ENCODE measurements at places on chromosomes 12 and 14.

- no peaks in the 10 kb centered on the region for H3K4me1 ChIP-seq
- H3K27me3 ChIP-seq = peaks cover 10% of the 10 kb centered on the region
- no peak for DNase-seq
- H3K27ac ChIP-seq = no peak overlapping the region
Observed at GRCh38 chr12:64946132-64946829, 121.8 kb downstream of the TBC1D30 start.

DNA sequence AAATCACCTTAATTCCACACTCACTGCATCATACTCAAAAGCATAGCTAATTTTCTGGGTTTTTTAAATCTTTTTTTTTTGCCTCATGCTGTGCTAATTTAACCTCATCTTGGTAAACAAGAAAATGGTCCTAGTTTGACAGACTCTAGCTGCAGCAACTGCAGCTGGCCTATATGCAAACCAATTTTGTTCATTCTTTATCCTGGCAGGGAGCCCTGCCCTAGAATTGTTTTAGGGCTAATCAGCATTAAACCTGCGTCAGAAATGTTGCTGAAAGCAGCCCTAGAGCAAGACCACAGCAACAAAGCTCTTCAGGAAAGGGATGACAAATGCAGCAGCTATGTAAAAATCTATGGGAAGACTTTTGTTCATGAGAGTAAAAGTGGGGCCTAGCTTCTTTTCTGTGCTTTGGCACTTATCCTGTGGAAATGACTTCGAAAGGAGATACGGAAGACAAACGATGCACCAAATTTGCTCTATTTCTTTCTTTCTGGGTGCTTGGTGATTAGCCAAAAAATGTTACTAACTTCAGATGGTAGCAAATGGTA, 72.2 kb downstream of the DENND5B start:
- no peak for DNase-seq
- H3K27ac ChIP-seq = no peak overlapping the region
- H3K27me3 ChIP-seq = no peaks in the 10 kb centered on the region
- no peaks in the 10 kb centered on the region for H3K36me3 ChIP-seq

- no peaks in the 10 kb centered on the region for H3K36me3 ChIP-seq
- no peak overlapping the region for H3K4me3 ChIP-seq
- peaks cover 1% of the 10 kb centered on the region for H3K27me3 ChIP-seq
Observed at GRCh38 chr12:58206876-58207275, 265.5 kb downstream of the ATP23 start.

GRCh38 chr14:79475887-79476532, 735.3 kb downstream of the DIO2 start:
- H3K4me3 ChIP-seq = no peak overlapping the region
- no peak for DNase-seq
- no peaks in the 10 kb centered on the region for H3K4me1 ChIP-seq
- no peak overlapping the region for H3K27ac ChIP-seq
- no peaks in the 10 kb centered on the region for H3K27me3 ChIP-seq

- no peak overlapping the region for H3K4me3 ChIP-seq
- no peak overlapping the region for H3K27ac ChIP-seq
- no peaks in the 10 kb centered on the region for H3K36me3 ChIP-seq
Observed at GRCh38 chr12:95908573-95908972, 33.8 kb downstream of the CCDC38 start.

DNA sequence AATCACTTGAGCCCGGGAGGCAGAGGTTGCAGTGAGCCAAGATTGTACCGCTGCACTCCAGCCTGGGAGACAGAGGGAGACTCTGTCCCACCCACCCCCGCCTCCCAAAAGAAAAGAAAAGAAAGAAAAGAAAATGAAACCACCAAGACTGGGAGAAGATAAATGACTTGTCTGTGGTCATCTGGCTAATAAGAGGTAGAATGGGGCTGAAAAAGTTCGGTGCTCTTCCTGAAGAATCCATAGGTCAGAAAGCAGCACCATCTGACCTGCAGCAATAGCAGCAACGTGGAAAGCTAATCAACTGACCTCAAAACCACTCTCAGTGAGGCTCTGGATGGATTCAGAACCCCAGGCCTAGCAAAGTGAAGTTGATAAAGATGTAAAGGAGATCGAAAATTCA, 25.2 kb downstream of the SSH1 start:
- H3K27ac ChIP-seq = no peak overlapping the region
- H3K36me3 ChIP-seq = peaks cover 5% of the 10 kb centered on the region
- peaks cover 7% of the 10 kb centered on the region for H3K4me1 ChIP-seq
- DNase-seq = no peak

DNA sequence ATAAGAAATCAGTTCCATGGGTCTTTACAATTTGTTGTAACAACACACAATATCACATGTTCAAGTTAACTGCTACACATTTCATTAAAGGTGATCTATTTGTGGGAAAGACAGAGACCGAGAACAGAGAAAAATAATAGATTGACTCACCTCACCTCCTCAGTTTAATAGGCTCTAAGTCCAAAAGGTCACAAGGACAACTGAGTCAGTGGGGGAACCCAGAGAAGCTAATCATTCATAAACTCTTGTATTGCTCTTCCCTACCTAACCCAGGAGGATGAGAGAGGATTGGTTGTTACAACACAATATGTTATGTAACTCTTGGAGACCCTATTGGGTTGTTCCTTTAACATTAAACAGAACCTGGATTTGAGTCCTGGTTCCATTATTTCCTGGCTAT, 72.2 kb upstream of the CRY1 start:
- DNase-seq = no peak
- no peaks in the 10 kb centered on the region for H3K4me1 ChIP-seq
- H3K27me3 ChIP-seq = peaks cover 7% of the 10 kb centered on the region
- no peak overlapping the region for H3K4me3 ChIP-seq
- H3K36me3 ChIP-seq = no peaks in the 10 kb centered on the region
- no peak overlapping the region for H3K27ac ChIP-seq

- H3K4me1 ChIP-seq = peaks cover 17% of the 10 kb centered on the region
- H3K4me3 ChIP-seq = no peak overlapping the region
- peaks cover 1% of the 10 kb centered on the region for H3K36me3 ChIP-seq
- no peaks in the 10 kb centered on the region for H3K27me3 ChIP-seq
- no peak for DNase-seq
Observed at GRCh38 chr12:32031109-32031508, 71.9 kb downstream of the RESF1 start.

- no peak overlapping the region for H3K27ac ChIP-seq
- peaks cover 56% of the 10 kb centered on the region for H3K27me3 ChIP-seq
- H3K4me3 ChIP-seq = no peak overlapping the region
Observed at GRCh38 chr12:26116829-26117715, 7.8 kb downstream of the BHLHE41 start.

- no peaks in the 10 kb centered on the region for H3K36me3 ChIP-seq
- no peak for DNase-seq
- H3K4me3 ChIP-seq = no peak overlapping the region
- no peaks in the 10 kb centered on the region for H3K27me3 ChIP-seq
- H3K27ac ChIP-seq = no peak overlapping the region
Observed at GRCh38 chr12:77590306-77590705, 240.4 kb upstream of the NAV3 start.

GRCh38 chr14:71339650-71340415, 432.6 kb downstream of the PCNX1 start:
- no peak overlapping the region for H3K27ac ChIP-seq
- peaks cover 3% of the 10 kb centered on the region for H3K4me1 ChIP-seq
- peaks cover 15% of the 10 kb centered on the region for H3K36me3 ChIP-seq
- DNase-seq = no peak
- no peaks in the 10 kb centered on the region for H3K27me3 ChIP-seq
- no peak overlapping the region for H3K4me3 ChIP-seq

- H3K36me3 ChIP-seq = peaks cover 12% of the 10 kb centered on the region
- H3K27me3 ChIP-seq = no peaks in the 10 kb centered on the region
- H3K27ac ChIP-seq = no peak overlapping the region
- no peak overlapping the region for H3K4me3 ChIP-seq
- H3K4me1 ChIP-seq = peaks cover 7% of the 10 kb centered on the region
Observed at GRCh38 chr12:1184402-1184801, 193.4 kb downstream of the ERC1 start.

- no peaks in the 10 kb centered on the region for H3K27me3 ChIP-seq
- H3K36me3 ChIP-seq = no peaks in the 10 kb centered on the region
- no peak for DNase-seq
- no peak overlapping the region for H3K27ac ChIP-seq
Observed at GRCh38 chr12:38399711-38400206, 83.2 kb downstream of the ALG10B start.

GRCh38 chr12:13573698-13574321, 377.3 kb downstream of the EMP1 start:
- no peak overlapping the region for H3K27ac ChIP-seq
- H3K4me1 ChIP-seq = no peaks in the 10 kb centered on the region
- no peak for DNase-seq
- H3K27me3 ChIP-seq = no peaks in the 10 kb centered on the region
- no peaks in the 10 kb centered on the region for H3K36me3 ChIP-seq
- H3K4me3 ChIP-seq = no peak overlapping the region

DNA sequence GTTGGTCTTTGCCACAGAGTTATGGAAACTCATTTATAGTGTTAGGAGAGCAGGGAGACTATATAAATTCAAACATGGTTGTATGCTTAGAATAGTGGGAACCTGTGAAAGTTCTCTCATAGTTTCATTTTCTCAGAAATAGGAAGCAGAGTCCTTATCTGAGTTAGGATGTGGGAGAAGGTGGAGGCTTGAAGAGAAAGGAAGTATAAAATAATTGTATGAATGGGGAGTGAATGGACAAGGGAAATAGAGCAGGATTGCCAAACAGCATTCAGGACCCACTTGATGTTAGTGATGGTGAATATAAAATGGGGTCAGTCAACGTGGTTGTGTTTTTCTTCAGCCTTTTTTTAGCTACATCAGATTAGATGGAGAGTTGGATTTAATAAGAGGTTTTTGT, 34.0 kb upstream of the TPH2 start:
- peak overlapping the region; percentile 43 for H3K27ac ChIP-seq
- H3K36me3 ChIP-seq = peaks cover 65% of the 10 kb centered on the region
- no peak overlapping the region for H3K4me3 ChIP-seq
- peaks cover 9% of the 10 kb centered on the region for H3K4me1 ChIP-seq
- H3K27me3 ChIP-seq = no peaks in the 10 kb centered on the region

GRCh38 chr14:99270458-99271220, 1.4 kb downstream of the BCL11B start:
- H3K4me1 ChIP-seq = peaks cover 21% of the 10 kb centered on the region
- H3K36me3 ChIP-seq = peaks cover 37% of the 10 kb centered on the region
- H3K27me3 ChIP-seq = no peaks in the 10 kb centered on the region
- H3K27ac ChIP-seq = peak overlapping the region; percentile 97

- H3K4me3 ChIP-seq = no peak overlapping the region
- peaks cover 42% of the 10 kb centered on the region for H3K4me1 ChIP-seq
- no peak overlapping the region for H3K27ac ChIP-seq
- peaks cover 2% of the 10 kb centered on the region for H3K27me3 ChIP-seq
- no peak for DNase-seq
- H3K36me3 ChIP-seq = no peaks in the 10 kb centered on the region
Observed at GRCh38 chr14:60757567-60758002, 23.0 kb downstream of the MNAT1 start.

- DNase-seq = no peak
- H3K4me3 ChIP-seq = no peak overlapping the region
- H3K27ac ChIP-seq = no peak overlapping the region
- H3K4me1 ChIP-seq = peaks cover 39% of the 10 kb centered on the region
- H3K36me3 ChIP-seq = no peaks in the 10 kb centered on the region
Observed at GRCh38 chr14:65834812-65835211, 422.3 kb downstream of the FUT8 start.

DNA sequence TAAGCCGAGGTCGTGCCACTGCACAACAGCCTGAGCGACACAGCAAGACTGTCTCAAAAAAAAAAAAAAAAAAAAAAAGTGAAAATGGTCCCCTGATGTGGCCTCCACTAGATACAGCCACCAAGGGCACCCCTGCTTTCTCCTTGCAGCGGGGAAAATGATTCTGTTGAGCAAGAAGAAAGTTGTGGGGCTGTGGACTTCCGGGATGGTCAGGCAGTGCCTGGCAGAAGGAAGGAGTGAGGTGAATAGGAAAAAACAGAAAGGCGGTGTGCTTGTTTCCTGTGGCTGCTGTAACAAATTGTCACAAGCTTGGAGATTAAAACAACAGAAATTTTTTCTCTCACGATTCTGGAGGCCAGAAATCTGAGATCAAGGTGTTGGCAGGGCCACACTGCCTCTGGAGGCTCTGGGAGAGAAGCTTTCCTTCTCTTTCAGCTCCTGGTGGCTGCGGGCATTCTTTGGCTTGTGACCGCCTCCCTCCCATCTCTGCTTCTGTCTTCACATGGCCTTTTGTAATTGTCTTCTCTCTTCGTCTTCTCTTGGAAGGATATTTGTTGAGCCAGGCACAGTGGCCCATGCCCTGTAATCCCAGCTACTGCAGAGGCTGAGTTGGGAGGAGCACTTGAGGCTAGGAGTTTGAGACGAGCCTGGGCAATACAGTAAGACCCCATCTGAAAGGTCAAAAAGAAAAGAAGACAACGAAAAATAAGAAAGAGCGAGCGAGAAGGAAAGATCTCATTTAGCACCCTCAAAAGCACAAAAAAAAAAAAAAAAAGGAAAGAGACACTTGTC, 116.6 kb upstream of the MED13L start:
- no peak overlapping the region for H3K27ac ChIP-seq
- H3K27me3 ChIP-seq = no peaks in the 10 kb centered on the region
- no peak for DNase-seq
- H3K4me3 ChIP-seq = no peak overlapping the region

- peaks cover 7% of the 10 kb centered on the region for H3K27me3 ChIP-seq
- H3K4me1 ChIP-seq = no peaks in the 10 kb centered on the region
- H3K36me3 ChIP-seq = no peaks in the 10 kb centered on the region
- no peak overlapping the region for H3K27ac ChIP-seq
- DNase-seq = no peak
Observed at GRCh38 chr12:131425112-131426075, 285.5 kb upstream of the SFSWAP start.

GRCh38 chr14:50944647-50945413, 547 bp upstream of the PYGL start:
- peaks cover 32% of the 10 kb centered on the region for H3K27me3 ChIP-seq
- H3K4me3 ChIP-seq = peak overlapping the region; percentile 63
- no peaks in the 10 kb centered on the region for H3K36me3 ChIP-seq
- peak; percentile 27 for DNase-seq

DNA sequence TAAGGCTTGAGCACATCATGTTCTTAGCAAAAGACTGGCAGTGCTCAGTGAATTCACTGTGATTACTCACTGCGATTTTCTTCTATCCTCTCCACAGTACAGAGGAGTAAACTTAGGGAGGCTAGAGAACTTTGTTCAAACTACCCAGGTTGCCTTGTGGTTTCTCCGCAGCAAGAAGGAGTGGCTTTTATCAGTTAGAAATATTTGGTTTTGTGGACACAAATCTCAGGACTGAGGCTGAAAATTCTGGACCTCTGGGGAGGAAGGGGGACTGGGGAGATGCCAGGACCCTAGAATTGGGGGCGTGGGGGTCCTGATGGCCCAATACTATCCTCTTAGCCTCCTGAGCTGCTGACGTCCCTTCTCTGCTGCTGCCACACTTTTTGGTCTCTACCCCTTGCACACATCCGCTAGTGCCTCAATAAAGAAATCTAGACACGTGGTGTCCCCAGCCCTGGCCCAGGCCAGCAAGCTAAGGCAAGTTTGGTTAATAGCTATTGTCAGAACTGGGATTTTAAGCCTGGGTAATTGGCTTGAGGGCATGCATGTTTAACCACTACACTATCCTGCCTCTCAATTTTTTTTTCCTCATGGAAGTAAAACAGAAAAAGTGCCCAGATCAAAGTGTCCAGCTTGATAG, 842 bp downstream of the OAS2 start:
- peak overlapping the region; percentile 100 for H3K27ac ChIP-seq
- H3K4me3 ChIP-seq = peak overlapping the region; percentile 81
- H3K27me3 ChIP-seq = no peaks in the 10 kb centered on the region
- H3K36me3 ChIP-seq = peaks cover 56% of the 10 kb centered on the region
- DNase-seq = peak; percentile 69

Data from activated naive CD4-positive, alpha-beta T cell treated with anti-CD3 and anti-CD28 coated beads for 36 hours (primary cell).